ENCODE measurements at places on chromosomes 7 and 10.

- no peaks in the 10 kb centered on the region for H3K27me3 ChIP-seq
- no peak overlapping the region for H3K4me3 ChIP-seq
- no peaks in the 10 kb centered on the region for H3K4me1 ChIP-seq
- H3K27ac ChIP-seq, result no peak overlapping the region
These were observed 114.4 kb downstream of the NPSR1 start for GRCh38 chr7:34772296-34772938.

- DNase-seq, result no peak
- H3K4me1 ChIP-seq, result peaks cover 12% of the 10 kb centered on the region
- H3K36me3 ChIP-seq, result no peaks in the 10 kb centered on the region
- no peak overlapping the region for H3K27ac ChIP-seq
- H3K4me3 ChIP-seq, result no peak overlapping the region
These were observed 89.2 kb upstream of the MKLN1 start for GRCh38 chr7:131238347-131238931.

DNA sequence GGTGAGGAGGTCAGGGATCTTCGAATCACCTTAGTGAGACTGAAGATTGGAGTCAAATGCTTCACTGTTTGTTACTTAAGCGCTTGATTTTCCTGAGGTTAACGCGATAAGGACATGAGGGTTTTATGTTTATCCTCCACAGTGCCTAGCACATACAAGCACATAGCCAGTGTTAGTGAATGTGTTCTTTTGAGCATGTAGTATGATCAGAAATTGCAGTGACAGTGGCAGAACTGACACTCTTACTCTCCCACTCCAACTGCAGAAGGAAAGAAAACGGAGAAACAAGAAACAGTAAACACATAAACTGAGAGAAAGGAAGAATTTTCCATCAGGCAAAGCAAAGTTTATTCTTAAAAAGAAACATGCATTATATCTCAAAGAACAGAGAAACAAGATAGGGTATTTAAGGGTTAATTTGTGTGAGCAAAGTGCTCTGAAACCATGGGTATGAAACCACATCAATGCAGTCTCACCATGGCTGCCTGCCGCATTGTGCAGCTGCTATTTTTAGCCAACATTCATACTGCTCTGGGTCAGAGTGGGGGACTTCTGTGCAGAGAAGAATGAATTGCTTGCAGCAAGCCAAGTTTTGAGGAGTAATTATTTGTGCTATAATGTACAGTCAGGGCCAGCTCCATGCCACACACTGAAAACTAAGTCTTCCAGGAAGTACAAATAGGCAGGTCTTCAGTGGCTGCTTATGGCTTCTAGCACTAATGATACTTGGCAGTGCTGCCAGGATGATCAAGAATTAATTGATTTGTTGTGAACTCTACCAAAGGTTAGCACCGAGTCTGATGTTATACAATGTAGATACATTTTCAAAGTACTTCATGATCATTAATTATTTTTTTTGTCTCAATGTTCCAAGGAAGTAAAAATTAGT is 152.0 kb downstream of the MACC1 start:
- H3K27me3 ChIP-seq, result no peaks in the 10 kb centered on the region
- no peak for DNase-seq
- H3K4me3 ChIP-seq, result no peak overlapping the region
- H3K36me3 ChIP-seq, result no peaks in the 10 kb centered on the region

DNA sequence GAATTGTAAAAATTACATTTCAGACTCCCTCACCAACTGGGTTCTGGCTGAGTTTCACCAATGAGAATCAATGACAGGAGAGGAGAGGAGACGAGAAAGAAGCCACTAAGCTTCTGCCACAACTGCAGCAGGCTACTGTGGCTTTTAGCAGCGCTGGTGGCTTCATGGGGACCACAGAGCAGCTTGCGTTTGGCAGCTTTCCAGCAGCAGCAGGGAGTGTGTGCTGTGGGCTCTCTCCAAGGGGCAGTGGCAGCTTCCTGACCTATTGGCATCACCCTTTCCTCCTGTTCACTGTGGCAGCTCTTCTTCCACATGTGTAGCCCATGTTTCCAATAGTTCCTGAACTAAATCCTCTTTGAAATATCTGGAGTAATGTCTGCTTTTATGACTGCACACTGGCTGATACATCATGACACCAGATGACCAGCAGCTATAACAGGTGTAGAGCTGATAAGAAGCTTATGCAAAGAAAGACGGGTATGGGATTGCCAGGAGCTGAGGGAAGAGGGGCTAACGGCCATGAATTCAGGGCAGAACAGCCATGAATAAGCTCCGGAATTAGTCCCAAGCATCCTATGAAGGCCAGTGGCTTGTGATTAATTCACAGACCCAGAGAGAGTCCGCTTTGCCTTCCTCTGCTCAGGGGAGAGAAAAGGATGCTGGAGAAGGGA is 46.8 kb downstream of the KCNH2 start:
- no peaks in the 10 kb centered on the region for H3K36me3 ChIP-seq
- no peak overlapping the region for H3K27ac ChIP-seq
- H3K4me3 ChIP-seq, result no peak overlapping the region
- H3K27me3 ChIP-seq, result no peaks in the 10 kb centered on the region
- DNase-seq, result no peak
- peaks cover 5% of the 10 kb centered on the region for H3K4me1 ChIP-seq

All from effector memory CD4-positive, alpha-beta T cell (primary cell).